Suppressor macrophage (primary cell): ENCODE measurements at places on chromosomes 6 and 20.

GRCh38 chr6:56361812-56362211 is 114.4 kb upstream of the COL21A1 start:
- no peak for DNase-seq

DNA sequence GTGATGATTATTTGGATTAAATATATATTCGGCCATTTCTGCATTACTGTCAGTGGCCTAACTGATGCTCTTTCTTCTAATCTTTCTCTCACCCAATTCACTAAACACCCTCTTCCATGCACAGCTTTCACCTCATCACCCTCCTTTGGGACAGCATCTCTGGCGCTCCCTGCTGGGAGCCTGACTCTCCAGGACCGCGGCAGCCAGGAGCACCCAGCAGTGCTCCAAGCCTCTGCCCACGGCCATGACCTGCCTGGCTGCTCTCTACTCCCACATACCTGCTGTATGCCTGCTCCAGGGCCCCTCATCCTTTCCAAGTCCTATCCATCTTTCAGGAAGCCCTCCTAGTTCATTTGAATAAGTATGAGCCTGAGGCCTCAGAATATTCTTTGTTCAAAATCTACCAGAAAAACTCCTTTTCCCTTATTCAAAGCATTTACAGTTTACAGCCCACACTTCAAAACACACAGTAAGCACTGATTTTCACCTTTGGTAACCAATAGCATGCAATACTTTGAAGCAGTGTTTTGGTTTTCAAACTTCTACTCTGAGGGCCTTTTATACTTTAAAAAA is 15.2 kb downstream of the CTCFL start:
- peak; percentile 72 for DNase-seq

DNA sequence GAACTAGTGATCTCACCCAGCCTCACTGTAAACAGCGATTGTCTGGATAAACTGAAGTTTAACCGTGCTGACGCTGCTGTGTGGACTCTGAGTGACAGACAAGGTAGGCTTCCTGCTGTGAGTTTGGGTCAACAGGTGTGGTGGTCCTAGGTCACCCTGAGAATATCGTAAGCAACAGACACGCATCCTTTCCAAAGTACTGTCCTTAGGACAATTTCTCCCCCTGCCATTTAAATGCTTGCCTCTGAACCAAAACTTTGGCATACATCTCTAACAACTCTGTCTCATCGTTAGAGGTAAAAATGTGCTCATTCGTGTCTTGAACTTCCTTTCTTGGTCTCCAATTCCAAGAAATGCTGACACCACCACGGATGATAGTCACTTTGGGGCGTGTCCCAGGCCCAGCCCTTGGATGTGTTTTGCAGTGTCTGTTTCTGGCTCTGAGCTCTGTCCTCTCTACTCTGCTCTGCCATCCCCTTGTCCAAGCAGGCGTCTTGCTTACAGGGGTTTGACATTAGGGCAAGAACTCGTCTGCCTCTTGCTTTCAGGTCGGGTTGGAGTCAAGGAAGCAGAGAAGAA is 95.5 kb downstream of the EYA2 start:
- no peak for DNase-seq

GRCh38 chr20:17579369-17580039 is 9.6 kb downstream of the DSTN start:
- no peak for DNase-seq

DNA sequence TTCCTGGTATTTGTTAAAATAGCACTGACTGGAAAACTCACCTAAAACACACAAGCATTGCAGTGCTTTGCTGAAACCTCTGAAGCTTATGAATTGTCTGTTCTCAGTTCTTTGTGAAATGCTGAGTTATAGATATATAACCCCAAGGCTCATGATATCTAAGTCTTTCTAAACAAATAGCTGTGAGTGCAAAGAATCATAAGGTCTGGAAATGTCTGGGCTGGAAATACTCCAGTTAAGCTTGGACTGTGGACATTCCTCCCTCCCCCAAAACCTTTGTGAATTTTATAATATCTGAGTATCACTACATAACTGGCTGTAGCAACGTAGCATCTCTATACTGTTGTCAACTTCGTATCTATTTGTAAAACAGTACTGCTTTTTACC is 69.1 kb downstream of the CBLN4 start:
- DNase-seq = no peak

GRCh38 chr6:104940893-104941728 is 15.8 kb upstream of the LIN28B start:
- DNase-seq = peak; percentile 71

DNA sequence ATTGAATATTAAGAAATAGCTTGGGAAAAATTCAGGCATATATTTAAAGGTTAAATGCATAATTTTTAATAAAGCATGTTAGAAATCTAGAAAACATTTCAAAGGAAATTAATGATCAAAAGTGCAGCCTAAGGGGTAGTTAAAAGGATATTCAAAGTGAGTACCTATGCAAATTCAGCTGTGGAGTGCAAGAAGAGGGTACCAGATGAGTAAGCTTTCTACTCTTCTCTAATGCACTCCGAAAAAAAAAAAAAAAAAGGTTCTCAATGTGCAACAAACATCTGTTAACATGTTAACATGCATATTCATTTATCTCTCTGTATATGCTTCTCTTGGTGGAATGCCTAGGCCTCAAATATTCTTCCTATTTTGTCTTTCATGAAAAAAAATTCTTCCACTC is 32.0 kb upstream of the KATNA1 start:
- DNase-seq = no peak

GRCh38 chr20:11838076-11838636 is 79.5 kb upstream of the BTBD3 start:
- no peak for DNase-seq

- no peak for DNase-seq
Observed at GRCh38 chr6:35185302-35185681, 28.5 kb upstream of the SCUBE3 start.

DNA sequence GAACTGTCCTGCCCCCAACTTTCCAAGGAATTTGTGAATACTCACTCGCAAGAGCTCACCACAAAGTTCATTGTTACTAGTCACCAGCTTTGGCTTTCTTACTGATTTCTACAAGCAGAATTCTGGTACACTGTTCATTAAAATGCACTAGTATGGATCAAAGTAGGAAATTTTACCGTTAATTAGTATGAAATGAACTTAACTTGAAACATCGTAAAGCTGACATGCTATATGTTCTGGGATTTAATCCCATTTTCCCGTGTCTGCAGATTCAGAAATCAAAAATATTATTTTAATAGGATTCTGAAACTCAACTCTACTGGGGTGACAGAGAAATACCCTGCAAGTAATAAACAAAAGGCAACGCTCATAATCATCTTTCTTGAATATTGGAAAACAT is 399.3 kb downstream of the DOK5 start:
- DNase-seq = no peak

DNA sequence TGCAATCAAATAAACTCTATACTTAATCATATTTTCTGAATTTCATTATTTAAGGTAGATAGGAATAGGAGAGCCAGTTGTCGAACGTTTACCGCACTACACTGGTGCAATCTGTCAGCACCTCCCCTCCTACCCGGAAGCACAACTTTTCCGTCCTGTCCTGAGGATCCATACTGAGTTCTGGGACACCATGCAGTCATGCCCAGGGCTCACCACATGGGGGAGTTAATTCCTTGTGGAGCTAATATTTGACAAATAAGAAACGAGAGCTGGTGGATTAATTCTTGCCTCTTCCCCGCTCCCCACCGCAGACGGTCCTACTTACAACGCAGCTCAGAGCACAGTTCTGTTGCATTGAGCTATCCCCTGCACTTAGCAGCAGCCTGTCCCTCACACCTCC is 107.7 kb upstream of the RALGAPA2 start:
- DNase-seq = peak; percentile 52

DNA sequence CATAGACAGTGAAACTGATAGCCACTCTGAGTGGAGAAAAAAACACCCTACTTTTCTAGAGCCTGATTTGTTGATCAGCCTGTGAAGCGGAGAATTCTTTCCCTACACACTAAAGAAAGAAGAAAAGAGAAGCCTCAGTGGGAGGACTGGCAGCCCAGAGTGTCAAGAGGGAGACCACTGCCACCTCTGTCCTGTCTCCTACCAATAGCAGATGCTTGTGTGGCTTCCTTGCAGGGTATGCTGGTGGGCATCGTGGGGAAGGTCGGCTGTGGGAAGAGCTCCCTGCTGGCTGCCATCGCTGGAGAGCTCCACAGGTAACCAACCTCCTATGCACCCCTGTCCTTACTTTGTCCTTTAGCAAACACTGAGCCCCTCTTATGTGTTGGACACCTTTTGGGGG is 10.4 kb downstream of the ABCC10 start:
- no peak for DNase-seq

DNA sequence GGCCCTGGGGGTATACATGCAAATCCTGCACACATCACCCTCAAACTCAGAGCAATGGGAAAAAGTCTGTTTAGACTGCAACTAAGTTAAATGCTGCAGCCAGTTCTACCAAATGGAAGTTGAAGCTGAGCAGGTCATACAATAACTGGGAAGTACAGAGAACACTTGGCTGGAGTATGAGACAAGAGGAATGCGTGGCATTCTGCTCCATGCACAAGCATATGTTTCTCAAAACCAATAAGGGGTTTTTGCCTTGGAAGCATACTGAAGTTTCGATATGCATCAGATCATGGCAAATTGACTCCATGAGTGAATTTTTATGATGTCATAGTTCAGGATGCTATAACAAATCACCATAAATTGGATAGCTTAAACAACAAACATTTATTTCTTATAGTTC is 193.8 kb downstream of the COL12A1 start:
- DNase-seq = no peak

DNA sequence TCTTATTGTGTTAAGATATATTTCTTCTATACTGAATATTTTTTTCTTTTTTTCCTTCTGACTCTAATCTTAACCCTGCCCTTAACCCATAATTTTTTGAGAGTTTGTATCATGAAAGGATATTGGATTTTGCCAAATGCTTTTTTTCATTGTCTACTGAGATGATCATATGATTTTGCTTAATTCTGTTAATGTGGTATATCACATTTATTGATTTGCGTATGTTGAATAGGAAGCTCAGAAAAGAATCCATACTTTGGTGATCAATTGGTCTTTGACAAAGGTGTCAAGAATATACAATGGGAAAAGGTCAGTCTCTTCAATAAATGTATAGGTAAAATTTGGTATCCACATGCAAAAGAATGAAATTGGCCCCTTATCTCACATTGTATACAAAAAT is 588.8 kb upstream of the ADGRB3 start:
- DNase-seq = no peak

DNA sequence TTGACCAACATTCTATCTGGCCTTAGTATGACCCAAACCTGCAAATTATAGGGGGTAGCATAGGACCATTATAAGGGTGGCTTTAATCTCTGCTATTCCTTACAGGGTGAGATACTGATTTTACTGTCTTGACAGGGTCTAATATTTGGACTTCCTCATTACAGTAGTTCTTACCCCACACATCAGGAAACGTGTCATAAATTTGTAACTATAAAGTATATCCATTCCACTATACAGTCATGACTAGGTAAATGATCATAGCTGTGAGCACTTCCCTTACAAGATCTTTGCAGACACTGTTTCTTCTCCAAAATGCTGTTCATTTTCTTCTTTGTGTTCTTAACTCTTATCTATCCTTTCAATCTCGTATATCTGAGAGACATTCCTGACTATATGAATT is 518.7 kb upstream of the RNF217 start:
- no peak for DNase-seq

DNA sequence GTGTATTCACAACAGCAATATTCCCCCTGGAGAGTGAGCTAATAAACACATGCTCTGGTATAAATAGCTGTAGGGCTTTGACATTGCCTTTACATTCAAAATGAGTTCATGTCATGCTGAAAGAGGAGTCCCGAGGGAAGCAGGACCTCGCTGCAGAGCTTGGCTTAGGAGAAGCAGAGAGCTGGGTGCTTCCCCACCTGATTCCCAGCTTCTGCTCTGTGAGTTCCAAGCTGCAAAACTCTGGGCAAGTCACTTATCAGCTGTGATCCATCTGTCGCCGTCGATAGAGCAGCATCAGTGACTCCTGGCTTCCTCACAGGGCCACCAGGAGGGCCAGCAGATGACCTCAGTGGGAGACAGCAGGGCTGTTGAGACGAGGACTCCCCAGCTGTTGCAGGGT is 241.8 kb downstream of the ANKRD60 start:
- DNase-seq = no peak

DNA sequence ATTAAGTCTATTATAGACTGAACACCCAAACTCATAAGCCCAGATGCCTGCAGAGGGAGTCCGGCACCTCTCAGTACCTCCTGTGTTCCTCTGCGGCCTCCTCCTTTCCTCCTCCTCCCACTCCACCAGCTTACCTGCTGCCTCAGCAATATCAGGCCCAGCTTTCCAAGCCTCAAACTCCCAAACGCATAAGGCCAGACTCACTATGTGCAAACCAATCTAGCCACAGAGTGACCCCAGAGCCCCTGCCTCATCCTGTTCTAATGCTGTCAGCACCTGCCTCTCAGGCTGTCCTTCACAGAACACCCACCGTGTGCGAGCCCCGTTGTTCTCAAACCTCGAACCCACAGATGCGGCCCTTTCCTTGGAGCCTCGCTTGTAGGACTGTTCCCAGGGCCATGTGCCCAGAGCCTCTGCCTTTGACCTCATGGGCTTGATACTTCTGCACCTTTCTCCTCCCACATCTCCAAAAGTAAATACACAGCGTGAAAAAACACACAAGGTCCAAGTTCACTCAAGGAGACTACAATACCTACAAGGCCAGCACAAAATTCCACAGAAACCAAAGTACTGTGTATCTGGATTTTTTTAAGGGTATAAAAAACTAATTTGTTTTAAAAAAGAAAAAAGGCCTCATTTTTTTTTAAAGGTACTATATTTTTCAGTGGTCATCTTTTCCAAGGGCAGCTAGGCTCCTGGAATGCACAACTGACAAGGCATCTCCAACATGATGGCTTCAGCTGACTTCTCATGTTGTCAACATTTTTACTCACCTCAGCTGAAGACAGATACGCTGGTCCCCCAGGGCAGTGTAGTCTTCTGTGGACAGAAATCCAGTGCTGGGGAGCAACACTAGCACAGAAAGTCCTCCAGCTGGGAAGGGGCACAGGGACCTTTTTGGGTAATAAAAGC is 52.3 kb downstream of the ABHD12 start:
- DNase-seq = no peak

DNA sequence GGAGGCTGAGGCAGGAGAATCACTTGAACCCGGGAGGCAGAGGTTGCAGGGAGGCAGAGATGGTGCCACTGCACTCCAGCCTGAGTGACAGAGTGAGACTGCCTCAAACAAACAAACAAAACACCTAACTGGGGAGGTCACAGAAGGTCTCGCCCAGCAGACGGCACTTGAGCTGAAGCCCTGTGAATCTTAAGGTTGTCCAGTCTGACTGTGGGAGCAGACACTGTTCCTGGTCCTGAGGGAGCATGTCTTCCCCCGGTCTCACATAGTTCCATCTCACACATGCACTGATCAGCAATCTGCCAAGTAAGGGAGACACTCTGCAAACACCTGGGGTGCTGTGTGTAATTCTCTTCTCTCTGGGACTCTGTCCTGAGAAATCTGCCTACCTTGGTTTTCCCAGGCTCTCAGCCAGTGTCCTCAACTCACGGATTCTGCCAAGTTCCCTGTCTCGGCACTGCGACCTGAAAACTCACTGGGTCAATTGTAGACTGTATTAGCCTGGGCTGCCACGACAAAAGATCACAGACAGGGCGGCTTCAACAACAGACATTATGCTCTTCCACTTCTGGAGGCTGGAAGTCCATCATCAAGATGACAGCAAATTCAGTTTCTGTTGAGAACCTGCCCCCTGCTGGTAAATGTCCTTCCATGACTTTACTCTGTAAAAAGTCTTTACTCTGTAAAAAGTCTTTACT is 94.3 kb downstream of the JPH2 start:
- DNase-seq = peak; percentile 61
